HT1080 (cell line): ENCODE measurements at places on chromosomes 7 and 10. TPM values are rescaled to one million over a fixed set of nuclear protein-coding genes. Genes with fewer than 3 reads are reported as not detected.

POLR2J3 gene
- total RNA-seq, result 20.6 and 32.1 TPM in 2 replicates

ITIH5 gene
- total RNA-seq, result not detected in 2 replicates

DNA sequence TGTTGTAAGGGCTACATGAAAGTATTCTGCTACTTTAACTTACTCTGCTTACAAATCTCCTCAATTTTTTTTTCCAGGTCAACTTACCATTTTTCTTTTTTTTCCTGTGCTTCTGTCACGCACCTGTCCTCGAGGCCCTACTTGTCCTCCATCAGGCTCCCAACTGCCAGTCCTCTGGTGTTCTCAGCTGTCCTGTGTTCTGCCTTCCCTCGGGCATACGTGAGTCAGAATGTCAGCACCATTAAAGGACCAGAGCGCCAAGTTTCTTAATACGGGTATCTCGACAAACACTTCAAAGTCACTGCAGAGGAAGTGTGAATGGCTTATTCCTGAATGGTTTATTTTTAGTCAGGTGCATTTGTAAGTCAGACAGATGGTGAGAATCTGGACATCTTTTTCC, at the start of gene TEX47:
TEX47 (minus strand) TSS at position 185 of the 400 bp plus-strand sequence. CDS start 795 bp downstream, outside the sequence.
- no peak for DNase-seq

DNA sequence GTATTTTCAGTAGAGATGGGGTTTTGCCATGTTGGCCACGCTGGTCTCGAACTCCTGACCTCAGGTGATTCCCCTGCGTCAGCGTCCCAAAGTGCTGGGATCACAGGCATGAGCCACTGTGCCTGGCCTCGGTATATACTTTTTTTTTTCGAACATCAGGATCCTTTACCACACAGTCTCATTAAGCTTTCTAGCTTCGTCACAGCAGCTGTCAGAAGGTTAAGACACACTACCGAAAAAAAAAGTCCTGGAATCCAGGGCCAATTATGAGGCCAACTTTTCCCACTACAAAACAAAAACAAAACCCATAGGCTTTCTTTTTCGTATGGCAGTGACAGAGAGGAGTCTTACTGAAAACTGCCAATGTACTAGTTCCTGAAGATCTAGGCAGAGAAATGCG, 30.7 kb downstream of the ZC3HC1 start:
- no peak for DNase-seq

DNA sequence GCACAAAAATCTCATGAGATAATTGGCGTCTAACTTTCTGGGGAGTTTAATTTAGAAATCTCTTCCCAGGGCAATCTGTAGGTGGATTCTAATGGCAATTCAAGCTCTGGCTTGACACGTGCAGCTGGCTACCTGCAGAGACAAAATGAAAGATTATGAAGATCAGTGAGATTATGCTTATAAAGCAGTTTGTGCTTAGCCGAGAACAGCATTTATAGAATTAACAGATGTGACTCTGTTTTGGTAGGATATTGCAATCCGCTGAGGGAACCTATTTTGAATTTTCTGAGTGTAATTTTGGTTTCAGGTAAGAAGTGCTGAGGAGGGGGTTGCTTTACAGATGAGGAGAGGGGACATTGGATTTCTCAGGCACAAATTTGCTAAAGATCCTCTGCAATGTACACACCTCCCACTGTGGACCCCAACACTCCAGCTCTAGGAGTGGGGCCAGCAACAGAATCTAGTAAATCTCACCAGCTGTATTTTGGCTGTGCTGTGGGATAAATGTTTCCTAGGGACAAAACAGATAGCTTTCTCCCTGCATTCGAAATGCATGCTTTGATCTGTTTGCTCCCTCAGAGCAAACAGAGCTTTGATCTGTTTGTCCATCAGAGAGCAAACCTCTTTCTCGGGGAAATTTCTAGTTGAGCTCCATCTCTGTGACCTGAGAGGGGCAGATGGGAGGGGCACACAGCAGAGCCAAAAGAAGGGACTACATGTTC, 7.4 kb downstream of the GJD4 start:
- no peak for DNase-seq

DENND2A gene
- total RNA-seq, result 1.8 and 2.2 TPM in 2 replicates

MBL2 gene
- not detected in 2 replicates for total RNA-seq

- DNase-seq, result peak; percentile 89
Observed at GRCh38 chr7:94297397-94297838, 97.3 kb upstream of the COL1A2 start.

DNA sequence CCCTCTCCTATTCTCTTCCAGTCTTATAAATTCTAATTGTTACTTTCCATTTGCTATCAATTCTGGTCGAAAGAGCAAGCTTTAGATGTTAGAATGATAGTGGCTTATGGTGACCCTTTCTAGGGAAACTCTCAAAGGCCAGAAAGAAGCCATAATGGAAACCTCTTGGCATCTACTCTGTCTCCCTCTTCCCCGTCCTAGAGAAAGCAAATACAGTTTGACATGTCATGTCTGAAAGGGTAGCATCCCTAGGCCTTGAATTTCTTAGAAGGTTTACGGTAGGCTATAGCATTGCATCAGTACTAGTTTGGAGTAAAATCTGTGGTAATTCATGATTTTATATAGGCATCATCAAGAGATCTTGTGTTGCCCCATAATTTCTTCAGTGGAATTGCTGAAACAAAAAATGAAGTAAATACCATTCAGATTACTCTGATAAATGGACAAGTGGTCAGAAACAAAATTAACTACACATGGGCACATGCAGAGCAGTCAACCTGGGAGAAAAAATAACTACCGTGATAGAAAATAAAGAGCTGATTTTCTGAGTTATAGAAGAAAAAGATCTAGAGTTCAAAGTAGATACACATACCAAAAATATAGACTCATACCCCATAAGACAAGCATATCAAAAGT, 4.4 kb downstream of the PRKAR2B start:
- no peak for DNase-seq

- no peak for DNase-seq
Observed at GRCh38 chr7:129170441-129171021, 17.9 kb upstream of the SMO start.

DNA sequence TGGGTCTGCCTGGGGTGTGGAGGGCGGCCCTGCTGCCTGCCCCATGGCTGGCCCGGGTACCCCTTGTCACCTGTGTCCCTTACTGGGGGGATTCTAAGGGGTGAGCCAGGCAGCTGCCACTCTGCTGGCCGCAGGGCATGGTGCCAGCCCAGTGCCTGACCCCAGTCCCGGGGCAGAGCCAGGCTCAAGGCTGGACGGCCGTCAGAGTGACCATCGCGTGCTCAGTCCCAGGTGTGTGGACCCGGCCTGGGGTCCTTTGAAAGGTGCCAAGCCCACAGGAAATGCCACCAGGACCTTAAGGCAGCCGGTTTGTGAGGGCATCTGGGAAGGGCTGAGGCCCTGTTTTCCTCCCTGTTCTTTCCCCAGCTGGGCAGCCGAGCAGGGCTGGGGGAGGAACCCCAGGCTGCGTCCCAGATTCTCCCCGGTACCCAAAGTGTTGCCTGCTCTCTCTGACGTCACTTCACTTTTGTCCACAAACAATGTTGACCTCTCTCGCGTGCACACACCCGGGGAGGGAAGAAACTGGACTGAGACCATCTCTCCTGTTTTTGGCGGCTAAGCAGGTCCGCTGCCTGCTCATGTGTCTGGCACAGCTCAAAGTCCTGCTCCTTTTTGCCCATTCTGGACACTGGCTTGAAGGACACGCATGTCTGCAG, 37.6 kb downstream of the PAPOLB start:
- no peak for DNase-seq
